AG10803 (cell line): ENCODE measurements at places on chromosomes 2 and 18.

- peak; percentile 43 for DNase-seq
Measured at GRCh38 chr2:217204358-217204757, 344.5 kb upstream of the TNP1 start.

- DNase-seq = no peak
Measured at GRCh38 chr18:31943878-31944816, 1.2 kb upstream of the TRAPPC8 start.

DNA sequence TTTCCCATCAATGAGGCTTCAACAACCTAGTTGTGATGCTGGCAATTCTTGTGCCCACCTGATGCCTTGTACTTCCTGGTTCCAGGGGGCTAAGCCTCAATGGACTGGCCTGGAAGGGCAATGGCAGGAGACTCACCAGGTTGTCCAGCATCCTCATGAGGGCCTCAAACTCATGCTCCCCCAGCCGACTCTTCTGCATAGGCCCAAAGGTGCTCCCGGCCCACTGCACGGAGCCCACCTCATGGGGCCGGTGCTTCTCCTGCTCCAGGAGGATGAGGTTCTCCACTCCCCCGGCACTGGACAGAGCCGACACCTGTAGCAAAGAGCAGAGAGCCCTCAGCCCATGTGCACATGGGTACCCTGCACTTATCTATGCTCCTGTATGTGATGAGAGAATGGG is 84.5 kb downstream of the ADD2 start:
- DNase-seq = no peak

DNA sequence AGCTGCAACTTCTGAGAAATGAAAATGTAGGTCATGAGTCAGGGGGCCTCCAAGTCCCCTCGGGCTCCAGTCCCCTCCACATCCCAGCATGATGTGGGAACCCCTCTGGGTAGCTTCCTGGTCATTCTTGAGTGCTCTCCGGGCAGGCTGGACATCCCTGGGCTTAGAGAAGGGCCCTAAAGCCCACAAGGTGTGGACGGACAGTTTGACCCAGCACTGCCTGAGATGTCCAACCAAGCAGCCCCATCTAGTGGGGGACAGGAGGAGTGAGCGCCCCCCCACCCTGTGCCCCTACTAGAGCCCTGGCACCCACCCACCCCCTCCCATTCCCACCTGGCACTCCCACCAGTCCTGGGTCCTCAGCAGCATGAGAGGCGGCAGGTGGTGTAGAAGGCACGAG is 46.0 kb downstream of the CYP27C1 start:
- no peak for DNase-seq

- no peak for DNase-seq
Measured at GRCh38 chr2:133518700-133519344, 49.4 kb downstream of the NCKAP5 start.

- no peak for DNase-seq
Measured at GRCh38 chr2:54365661-54366060, 90.5 kb upstream of the SPTBN1 start.
